Iris pigment epithelial cell (primary cell): ENCODE measurements at places on chromosomes 13 and 19.

GRCh38 chr13:85373322-85373721 lies 425.9 kb downstream of the SLITRK6 start:
- peak; percentile 1 for DNase-seq

GRCh38 chr13:107716741-107717140 lies 498.6 kb downstream of the LIG4 start:
- no peak for DNase-seq

GRCh38 chr19:46081928-46082727 lies 41.3 kb upstream of the IGFL4 start:
- peak; percentile 69 for DNase-seq

DNA sequence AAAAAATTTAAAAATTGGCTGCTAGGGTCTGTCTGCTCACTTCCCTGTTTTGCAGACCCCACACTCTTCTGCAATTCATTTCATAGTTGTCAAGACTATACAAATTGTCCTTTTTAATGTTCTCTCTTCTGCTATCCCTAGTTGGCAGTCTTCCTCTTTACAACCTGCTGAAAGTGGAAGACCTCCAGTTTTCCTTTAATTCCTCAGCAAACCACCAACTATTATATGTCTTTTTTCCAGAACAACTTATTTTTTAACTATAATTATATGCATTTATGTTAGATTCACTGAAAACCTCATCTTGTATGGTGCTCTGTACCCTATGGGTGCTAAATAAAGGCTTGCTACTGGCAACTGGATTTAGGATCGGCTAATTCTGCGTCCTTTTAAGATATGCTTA lies 1.1 kb upstream of the PHF11 start:
- DNase-seq: no peak

DNA sequence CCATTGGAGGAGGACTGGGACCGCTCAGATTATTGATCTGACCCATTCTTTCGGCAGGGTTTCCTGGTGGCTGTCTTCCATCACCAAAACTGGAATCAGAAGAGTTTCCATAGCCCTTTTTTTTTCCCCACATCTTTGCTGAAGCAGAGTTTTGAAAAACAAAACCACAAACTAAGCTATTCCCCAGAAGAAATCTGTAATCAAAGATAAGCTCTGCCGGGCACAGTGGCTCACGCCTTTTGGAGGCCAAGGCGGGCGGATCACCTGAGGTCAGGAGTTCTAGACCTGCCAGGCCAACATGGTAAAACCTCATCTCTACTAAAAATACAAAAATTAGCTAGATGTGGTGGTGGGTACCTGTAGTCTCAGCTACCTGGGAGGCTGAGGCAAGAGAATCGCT lies 4.2 kb upstream of the ICAM1 start:
- DNase-seq: no peak

- peak; percentile 99 for DNase-seq
Observed at GRCh38 chr19:16293118-16294091, 31.2 kb upstream of the KLF2 start.

DNA sequence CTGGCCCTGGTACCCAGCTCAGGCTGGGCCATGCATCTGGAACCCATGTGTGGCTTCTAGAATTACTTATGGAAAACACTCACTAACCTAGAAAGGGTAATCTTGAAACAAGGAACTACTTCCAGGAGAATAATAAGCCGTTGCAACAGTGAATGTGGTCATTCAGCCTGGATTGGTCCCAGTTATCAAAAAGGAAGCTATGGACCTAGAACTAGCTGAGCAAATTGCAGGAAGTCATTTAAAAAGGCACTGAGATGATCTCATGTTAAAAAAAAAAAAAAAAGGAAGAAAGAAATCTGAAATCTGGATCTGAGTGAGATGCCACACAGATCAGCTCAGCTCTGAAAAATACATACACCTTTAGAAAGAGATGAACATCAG lies 59.6 kb downstream of the DCT start:
- DNase-seq: no peak

DNA sequence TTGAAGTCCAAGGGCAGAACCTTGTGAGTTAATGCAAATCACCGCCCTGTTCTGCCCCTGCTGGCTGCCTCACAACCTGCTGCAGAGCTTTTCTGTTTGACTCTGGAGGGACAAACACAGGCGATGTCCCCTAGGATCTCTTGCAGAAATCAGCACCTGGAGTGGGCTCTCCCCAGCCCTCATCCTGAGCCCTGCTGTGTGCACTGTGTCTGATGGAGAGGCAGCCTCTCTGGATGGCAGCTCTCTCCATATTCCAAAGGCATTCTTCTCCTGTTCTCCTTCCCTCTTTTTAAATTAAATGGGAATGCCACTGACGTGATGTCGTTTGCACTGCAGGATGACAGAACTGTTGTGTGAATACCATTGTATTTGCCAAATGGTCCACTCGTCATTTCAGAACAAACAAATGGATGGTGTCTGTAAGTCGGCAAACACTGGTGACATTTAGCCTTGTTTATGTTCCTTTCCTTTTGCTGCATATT lies 184.1 kb downstream of the ZNF536 start:
- no peak for DNase-seq

DNA sequence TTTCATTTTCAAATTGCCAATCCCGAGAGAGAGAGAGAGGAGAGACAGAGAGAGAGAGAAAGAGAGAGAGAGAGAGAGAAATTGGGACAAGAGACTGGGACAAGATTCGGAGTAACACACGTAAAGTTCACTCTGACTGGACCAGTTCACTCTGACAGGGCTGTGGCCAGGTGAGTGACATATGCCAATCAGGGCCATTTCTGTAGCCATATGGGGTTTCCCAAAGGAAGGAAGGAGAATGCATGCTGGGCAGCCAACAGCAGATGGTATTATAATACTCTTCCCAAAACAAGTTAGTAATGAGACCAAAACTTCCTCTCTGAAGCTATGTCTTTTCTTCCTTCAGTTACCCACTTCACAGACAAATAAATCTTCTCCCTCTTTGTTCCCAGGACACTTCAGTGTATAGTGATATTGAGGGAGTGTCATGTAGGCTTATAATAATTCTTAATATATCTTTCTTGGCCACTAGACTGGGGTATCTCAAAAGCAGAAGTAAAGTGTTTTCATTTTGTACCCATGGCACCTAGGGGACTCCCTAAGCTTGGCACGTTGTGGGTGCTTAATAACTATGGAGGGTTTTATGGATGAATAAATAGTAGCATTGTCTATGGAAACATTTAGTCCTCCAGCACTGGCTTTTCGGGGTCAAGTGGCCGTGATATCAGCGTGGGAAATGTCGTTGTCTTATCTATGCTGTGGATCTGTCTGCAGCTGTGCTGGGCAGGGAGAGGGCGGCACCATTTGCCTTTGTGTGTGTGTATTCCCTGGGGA lies 51.6 kb downstream of the SERP2 start:
- DNase-seq: no peak

GRCh38 chr19:53782698-53783097 lies 41.4 kb downstream of the NLRP12 start:
- DNase-seq: no peak

DNA sequence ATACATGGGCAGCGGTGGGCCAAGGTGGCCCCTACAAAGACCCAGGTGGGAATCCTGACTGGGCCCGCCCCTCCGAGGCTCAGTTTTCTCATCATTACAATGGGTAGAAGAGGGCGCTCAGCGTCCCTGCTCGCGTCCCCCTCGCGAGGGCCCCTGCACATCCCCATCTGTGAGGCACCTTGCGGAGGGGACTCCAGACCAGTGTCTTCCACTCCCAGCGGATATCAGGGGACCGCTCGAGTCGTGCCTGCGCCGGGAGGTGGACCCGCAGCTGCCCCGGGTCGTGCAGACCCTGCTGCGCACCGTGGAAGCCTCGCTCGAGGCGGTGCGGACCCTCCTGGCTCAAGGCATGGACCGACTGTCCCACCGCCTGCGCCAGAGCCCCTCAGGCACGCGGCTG lies 15.3 kb upstream of the COLGALT1 start:
- no peak for DNase-seq

- peak; percentile 98 for DNase-seq
Observed at GRCh38 chr13:97124915-97125809, 97.0 kb upstream of the MBNL2 start.

- DNase-seq: peak; percentile 1
Observed at GRCh38 chr13:60837806-60838205, 440.8 kb downstream of the TDRD3 start.

GRCh38 chr13:39379118-39379517 lies 223.9 kb downstream of the LHFPL6 start:
- DNase-seq: no peak

DNA sequence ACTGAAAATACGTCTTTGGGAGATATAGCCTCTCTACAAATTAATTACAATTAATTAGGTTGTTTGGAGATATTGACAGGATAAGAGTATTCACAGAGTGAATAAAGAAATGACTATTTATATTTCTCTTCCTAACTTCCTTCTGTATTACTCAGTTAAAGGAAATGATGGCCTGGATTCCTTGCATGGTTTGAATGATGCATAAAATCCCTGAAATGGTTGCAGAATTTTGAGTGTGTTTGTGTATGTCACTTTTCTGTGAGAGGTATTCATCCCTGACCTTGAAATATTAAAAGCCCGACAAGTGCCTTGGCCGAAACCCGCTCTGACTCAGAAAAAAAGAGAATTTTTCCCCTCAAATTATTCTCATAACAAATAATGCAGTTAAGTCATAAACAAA lies 90.0 kb downstream of the PDS5B start:
- peak; percentile 87 for DNase-seq

GRCh38 chr19:41449079-41449864 lies 6.3 kb downstream of the ERICH4 start:
- DNase-seq: peak; percentile 50

DNA sequence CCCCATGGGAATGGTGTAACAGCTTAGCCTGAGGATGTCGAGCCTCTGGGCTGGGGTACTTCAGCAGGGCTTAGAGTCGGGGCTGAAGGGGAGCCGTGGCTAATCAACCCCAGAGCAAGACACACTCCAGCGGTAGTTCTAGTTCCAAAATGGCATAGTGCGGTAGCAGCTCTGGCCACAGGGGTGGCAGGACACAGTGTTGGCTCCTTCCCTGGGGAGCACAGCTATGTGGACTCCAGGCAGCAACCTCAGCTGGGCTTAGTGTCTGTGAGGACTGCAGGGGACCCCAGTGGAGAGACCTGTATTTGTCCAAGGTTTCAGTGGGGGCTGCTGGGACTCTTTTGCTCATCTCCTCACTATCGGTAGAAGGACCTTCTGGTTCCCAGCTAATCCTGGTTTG lies 70.8 kb upstream of the PCDH20 start:
- no peak for DNase-seq

- DNase-seq: no peak
Observed at GRCh38 chr19:33562636-33563035, 41.0 kb upstream of the PEPD start.

- DNase-seq: peak; percentile 8
Observed at GRCh38 chr13:91946498-91947070, 548.2 kb downstream of the GPC5 start.

GRCh38 chr13:32022311-32022710 lies 9.3 kb upstream of the FRY start:
- no peak for DNase-seq

DNA sequence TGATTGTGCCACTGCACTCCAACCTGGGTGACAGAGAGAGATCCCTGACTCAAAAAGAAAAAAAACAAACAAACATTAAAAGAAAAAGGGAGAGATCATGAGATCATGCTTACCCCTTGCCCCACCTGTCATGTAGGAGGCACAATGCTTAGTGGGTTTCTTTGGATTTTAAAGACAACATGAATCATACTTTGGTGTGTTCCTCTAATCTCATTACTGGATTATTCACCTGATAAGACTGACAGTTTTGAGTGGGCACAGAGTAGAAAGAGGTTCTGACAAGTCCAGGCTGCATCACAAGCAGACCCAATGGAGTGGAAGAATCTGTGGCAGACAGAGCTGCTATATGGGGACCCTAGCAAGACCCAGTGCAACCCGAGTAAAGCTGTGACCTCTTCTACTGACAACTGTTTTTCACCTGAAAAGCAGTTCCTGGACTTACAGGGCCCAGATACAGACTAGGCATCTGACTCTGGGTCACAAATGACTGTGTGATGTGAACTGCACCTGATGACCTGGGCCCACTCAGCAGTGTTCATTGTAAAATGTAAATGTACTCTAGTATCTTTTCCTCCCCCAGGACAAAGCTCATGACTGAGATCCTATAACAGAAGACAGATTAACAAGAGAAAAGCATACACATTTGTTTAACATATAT lies 28.9 kb upstream of the USP12 start:
- DNase-seq: peak; percentile 17

DNA sequence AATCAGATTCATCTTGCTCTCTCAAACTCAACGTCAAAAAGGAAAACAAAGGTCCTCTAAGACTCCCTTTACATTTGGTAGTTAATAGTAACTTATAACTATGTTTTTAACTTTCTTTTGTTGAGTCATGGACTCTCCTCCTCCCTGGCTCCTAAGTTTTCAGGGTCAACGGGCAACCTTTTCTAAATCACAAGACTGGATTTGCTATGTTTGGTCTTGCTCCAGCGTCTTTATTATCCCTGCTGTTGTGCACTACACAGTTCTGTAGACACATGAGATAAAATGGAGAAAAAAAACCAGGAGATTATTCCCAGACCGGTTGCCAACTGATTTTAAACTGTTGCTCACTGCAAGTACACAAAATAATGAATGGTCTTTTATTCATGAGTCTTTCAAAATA lies 1.9 kb upstream of the ITM2B start:
- DNase-seq: peak; percentile 18

GRCh38 chr13:113452466-113452865 lies 822 bp downstream of the ADPRHL1 start:
- DNase-seq: no peak

- no peak for DNase-seq
Observed at GRCh38 chr19:55535173-55535964, 1.6 kb downstream of the SBK2 start.

GRCh38 chr19:2550431-2551171 lies 74.7 kb downstream of the GADD45B start:
- DNase-seq: peak; percentile 32

DNA sequence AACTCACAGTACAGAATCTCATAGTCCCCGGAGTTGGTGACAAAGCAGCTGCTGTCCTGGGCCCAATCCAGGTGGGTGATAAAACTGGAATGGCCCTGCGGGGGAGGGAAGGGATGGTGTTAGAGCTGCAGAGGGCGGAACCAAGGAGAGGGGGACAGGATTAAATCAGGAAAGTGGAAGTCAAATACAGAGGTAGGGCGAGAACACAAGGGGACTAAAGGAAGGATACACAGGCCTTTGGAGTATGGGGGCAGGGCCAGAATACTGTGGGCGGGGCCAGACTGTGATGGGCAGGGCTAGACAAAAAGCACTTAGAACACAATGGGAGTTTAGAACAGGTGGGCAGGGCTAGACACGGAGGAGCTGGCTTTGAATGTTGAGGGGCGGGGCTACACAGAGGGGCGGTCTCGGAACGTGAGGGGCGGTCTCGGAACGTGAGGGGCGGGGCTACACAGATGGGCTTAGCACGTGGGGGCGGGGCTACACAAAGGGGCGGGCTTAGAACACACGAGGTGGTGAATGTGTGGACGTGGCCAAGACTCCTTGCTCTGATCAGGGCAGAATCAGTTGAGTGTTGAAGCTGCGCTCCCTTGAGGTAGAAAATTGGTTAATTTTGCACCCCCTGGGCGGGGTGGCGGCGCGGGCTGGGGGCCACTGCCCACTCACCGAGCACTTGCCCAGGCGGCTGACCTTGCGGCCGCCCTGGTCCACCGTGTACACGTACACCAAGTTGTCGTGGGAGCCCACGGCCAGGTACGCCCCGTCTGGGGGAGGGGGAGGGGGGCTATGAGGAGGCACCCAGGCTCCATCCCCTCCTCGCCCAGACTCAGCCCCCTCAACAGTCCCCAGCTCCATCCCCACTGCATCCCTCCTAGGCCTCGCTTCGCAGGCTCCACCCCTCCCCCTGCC lies 14.0 kb upstream of the GPR4 start:
- peak; percentile 89 for DNase-seq
